ENCODE measurements at places on chromosomes 12 and 14. TPM values are rescaled to one million over a fixed set of nuclear protein-coding genes. Genes with fewer than 3 reads are reported as not detected.

MEG3 gene
- total RNA-seq = 200 TPM

KLHL33 gene
- total RNA-seq = 2.9 TPM

PAWR gene
- total RNA-seq = 38.0 TPM

TCHP gene
- 29.0 TPM for total RNA-seq

NFE2 gene
- 45.0 TPM for total RNA-seq

EXOC3L4 gene
- 7.7 TPM for total RNA-seq

BCL11B gene
- total RNA-seq = 12.0 TPM

NTN4 gene
- total RNA-seq = 482 TPM

EFS gene
- 3.5 TPM for total RNA-seq

YY1 gene
- 57.0 TPM for total RNA-seq

CFL2 gene
- total RNA-seq = 20.9 TPM

LRRIQ1 gene
- total RNA-seq = not detected

ACYP1 gene
- total RNA-seq = 20.5 TPM

TAS2R9 gene
- not detected for total RNA-seq

PSMA3 gene
- total RNA-seq = 122 TPM

TAPBPL gene
- total RNA-seq = 46.7 TPM

Measured in spleen (tissue), 13 donors.